ENCODE measurements at places on chromosomes 13 and 19.

DNA sequence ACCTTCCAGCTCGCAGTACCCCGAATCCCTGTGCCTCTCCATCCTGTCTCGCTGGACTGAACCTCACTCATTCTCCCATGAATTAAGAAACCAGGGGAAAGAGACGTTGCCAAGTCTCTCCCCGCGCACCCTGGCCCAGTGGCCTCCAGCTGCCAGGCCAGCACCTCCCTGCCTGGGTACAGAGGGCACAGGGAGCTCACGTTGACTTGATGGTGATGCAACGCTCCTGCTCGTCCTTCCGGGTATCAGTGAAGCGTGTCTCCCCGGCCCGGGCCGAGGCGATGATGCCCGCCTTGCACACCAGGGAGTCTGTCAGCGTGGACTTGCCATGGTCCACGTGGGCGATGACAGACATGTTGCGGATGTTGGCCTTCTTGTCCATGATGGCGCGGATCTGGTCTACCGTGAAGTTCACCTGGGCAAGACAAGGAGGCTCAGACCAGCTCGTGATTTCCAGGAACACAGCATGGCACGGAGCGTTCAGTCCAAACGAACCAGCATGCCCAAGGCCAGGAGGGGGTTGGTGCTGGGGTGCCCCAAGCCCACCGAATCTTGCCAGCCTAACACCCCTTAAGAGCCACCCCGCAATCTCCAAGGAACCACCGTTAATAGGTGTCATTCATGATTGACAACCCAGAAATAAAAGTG lies 1.2 kb downstream of the EEF2 start:
- DNase-seq: peak; percentile 25

GRCh38 chr19:18704971-18705370 lies 21.5 kb downstream of the CRTC1 start:
- DNase-seq: no peak

DNA sequence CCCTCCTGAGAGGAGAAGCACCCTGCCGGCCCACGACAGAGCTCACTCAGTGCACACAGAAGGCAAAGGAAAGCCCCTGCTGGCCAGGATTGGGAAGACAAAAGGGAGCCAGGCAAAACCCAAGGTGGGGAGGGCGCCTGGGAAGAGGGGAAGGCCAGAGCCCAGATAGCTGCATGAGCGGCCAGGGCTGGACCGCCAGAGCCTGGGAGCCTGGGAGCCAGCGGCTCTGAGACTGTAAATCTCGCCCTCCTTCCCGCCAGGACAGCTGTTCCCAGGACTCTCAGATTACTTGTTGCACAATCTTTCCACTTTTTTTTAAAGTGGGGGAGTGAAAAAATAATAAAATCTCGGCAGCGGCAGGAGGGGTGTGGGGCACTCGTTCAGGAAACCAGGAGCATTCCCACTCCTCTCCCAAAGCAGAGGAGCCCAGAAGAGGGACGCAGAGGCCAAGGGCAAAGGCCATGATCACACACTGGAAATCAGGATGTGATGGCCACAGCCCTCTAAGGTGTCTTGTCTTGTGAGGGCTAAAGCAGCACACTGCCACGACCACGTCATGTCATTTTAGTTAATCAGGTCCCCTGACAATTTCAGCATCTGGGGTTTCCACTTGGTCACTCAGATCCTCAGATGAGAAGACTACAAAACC lies 19.6 kb upstream of the EPHX3 start:
- peak; percentile 93 for DNase-seq

DNA sequence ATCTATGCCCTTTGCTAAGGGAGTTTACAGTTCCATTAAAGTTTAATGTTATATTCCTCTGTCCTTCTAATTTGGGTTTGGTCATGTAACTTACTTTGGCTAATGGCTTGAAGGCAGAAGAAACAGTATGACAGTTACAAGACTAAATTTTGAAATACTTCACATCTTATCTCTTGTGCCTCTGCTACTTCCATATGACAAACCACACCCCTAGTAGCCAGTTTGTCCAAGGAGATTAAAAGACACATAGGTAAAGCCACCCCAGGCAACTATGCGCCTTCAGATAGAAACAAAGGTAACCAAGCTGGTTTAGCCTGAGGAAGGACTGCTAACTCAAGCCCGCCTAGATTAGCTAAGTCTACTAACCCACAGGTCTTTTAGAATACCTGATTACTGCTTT lies 273.4 kb upstream of the MIR17HG start:
- no peak for DNase-seq

GRCh38 chr13:73939603-73940002 lies 194.6 kb downstream of the KLF12 start:
- DNase-seq: no peak

DNA sequence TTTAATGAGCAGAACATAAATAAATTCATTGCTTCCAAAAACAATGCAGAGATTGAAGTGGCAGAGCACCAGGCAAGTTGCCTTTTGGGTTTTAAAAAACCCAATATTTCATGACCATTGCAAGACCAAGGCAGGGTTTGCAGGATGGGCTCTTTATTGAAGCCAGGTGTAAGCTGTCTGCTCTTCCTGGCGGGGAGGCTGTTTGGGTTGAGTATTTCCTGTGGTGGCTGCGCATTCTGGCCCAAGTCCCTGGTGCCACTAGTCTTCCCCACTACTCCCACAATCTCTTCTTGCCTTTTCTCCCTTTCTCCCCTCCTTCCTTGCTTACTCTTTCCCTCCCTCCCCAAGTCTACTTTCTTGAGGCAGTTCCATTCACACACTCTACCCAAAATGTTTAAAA lies 116.4 kb downstream of the AKAP11 start:
- DNase-seq: no peak
